ENCODE measurements at places on chromosomes 2 and 18. TPM values are rescaled to one million over a fixed set of nuclear protein-coding genes. Genes with fewer than 3 reads are reported as not detected.

- no peak for DNase-seq
Measured at GRCh38 chr18:770583-770961, 41.5 kb downstream of the YES1 start.

DNA sequence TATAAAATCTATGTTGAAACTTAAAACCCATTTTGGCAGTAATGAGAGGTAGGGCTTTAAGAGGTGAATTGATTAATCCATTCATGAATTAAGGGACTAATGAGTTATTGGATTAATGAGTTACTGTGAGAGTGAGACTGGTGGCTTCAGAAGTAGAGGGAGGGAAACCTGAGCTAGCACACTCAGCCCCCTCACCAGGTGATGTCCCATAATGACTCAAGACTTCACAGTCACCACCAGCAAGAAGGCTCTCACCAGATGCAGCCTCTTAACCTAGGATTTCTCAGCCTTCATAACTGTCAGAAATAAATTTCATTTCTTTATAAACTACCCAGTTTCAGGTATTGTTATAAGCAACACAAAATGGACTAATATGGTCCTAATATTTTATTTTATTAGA is 621.7 kb upstream of the ACVR2A start:
- DNase-seq: no peak

Gene SERTAD2
- 4.5 TPM for total RNA-seq

- no peak for DNase-seq
Measured at GRCh38 chr2:215826838-215827441, 186.4 kb downstream of the MREG start.

DNA sequence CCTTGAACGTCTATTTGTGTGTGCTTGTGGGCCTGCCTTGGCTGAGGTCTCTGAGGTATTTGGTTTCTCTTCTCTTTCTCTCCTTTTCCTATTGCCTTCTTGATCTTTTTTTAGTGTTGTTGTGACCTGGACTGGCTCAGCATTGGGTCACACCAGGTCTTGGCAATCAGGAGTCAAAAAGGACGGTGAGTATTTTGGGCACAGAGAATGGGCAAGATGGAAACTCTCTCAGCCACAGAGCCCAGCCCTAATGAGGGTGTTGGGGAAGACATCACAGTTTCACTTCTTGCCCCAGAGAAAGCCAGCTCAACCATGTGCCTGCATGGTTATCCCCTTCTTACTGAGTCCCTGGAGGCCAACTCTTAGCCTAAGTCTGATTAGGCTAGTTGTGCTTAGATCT is 13.7 kb upstream of the INO80C start:
- no peak for DNase-seq
